ENCODE measurements at places on chromosomes 1 and 21.
A peak's percentile ranks its signal among the peaks of the same experiment; 100 is the strongest.

GRCh38 chr1:153598309-153599172, 14.4 kb downstream of the S100A16 start:
- DNase-seq: peak; percentile 37

- no peak for DNase-seq
Observed at GRCh38 chr1:174938281-174939007, 61.3 kb upstream of the CACYBP start.

DNA sequence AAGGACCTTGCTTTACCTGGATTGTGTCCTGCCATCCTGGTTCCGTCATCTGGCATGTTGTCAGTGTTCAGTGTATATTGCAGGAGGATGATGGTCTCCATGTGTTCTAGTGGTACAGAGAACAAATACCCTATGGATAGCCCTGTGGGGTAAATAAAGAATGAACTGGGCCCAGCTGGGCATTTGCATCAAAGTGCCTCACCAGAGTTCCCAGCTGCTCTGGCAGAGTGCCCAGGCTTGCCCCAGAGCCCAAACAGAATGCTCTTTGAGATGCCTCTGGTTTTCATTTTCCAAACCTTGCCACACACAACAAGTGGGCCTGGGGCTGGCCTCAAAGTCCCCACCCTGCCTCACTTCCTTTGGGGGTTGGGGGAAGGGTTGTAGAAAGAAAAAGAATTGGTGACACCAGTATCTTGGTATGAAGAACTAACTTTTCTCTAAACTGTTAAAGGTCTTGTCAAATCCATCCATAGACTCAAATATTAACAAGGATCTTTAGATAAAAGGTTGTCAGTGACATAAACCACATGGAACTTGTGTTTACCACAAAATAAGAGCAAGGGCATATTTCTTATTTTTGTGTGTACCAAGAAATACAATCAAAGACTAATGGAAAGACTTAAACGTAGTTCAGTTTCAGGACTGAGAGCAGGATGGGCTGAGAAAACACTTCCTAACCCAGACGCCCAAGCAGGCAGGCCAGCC, 82.2 kb downstream of the LMO4 start:
- no peak for DNase-seq

- DNase-seq: peak; percentile 63
Observed at GRCh38 chr1:212595787-212596714, 12.5 kb upstream of the ATF3 start.

- no peak for DNase-seq
Observed at GRCh38 chr1:156709757-156710489, 4.5 kb upstream of the CRABP2 start.

DNA sequence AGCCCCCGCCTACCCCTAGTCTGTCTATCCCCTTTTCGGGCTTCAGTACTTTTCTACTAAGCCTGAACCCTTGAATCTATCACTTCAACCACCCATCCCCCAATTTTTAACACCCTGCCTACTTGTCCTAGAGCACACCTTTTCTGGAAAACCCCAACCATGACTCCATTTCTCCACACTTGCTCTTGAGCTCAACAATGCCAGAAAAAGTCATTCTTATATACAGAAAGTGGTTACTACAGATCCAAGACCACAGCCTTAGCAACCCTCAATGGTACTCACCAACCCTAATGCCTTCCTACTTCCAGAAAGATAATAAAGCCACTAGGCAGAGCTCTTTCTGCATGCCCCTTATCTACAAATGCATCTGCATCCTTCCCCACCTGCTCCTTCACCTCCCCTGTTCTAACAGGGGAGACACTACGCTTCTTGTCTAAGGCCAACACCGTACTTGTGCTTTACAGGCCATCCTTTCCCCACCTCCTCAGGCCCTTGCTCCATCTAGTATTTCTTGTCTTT, 41.2 kb downstream of the DMAP1 start:
- no peak for DNase-seq

GRCh38 chr21:35026153-35026500, 23.0 kb downstream of the RUNX1 start:
- DNase-seq: no peak

- no peak for DNase-seq
Observed at GRCh38 chr1:68174738-68175113, 57.6 kb downstream of the WLS start.

- DNase-seq: peak; percentile 80
Observed at GRCh38 chr1:212457740-212458338, 25.1 kb downstream of the NENF start.

- DNase-seq: peak; percentile 74
Observed at GRCh38 chr1:156160743-156161171, 7.4 kb downstream of the SEMA4A start.

DNA sequence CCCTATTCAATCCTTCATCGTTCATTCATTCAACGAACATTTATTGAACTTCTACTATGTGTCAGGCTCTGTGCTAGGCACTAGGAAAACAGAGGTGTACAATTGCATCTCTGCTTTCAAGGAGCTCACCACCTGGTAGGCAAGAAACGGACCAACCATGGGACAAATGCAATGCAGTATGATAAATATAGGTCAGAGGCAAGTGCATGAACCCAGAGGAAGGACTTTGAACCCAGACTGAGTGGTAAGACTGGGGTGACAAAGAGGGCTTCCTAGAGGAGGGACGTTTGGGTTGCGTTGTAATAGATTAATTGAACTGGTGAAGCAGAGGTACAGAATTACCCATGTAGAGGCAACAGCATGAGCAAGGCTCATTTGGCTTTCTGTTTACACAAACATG, 16.4 kb downstream of the CD2 start:
- DNase-seq: no peak

DNA sequence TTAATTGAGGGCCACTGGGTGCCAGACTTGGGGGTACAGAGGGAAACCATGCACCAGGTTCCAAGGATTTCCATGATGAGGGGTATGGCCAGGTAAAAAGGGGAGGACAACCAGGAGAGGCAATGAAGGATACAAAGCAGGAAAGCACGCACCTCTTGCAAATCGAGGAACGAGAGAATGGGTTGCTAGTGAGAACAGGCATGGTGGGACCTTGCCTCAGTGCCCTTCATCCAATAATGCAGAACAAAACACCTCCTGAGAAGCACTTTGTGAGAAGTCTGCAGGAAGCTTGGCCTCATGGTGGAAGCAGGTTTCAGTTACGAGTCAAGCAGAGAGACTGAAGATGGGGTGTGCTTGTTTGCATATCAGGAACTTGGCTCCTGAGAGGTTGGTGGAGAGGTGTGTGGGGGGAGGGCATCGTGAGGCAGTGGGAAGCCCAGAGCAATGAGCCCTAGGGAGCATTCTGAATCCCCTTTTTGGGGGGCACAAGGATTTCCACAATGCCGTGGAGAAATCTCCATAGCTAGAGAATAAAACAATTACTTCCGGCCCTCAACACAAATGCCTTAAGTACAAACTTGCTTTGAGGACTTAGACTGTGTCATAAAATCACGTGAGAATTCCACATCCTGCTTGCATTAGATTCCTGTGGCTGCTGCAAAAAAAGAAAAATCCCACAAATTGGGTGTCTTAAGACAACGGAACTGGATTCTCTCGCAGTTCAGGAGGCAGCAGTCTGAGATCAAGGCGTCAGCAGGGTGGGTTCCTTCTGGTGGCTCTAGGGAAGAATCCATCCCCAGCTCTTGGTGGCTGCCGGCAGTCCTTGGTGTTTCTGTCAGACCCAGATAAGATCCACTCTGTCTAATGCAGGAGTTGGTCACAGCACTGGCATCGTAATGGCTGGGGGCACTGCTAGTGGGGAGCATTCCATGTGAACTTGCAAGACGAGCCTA, 54.9 kb upstream of the BACE2 start:
- DNase-seq: peak; percentile 21

- no peak for DNase-seq
Observed at GRCh38 chr1:206442101-206442500, 28.2 kb upstream of the IKBKE start.

DNA sequence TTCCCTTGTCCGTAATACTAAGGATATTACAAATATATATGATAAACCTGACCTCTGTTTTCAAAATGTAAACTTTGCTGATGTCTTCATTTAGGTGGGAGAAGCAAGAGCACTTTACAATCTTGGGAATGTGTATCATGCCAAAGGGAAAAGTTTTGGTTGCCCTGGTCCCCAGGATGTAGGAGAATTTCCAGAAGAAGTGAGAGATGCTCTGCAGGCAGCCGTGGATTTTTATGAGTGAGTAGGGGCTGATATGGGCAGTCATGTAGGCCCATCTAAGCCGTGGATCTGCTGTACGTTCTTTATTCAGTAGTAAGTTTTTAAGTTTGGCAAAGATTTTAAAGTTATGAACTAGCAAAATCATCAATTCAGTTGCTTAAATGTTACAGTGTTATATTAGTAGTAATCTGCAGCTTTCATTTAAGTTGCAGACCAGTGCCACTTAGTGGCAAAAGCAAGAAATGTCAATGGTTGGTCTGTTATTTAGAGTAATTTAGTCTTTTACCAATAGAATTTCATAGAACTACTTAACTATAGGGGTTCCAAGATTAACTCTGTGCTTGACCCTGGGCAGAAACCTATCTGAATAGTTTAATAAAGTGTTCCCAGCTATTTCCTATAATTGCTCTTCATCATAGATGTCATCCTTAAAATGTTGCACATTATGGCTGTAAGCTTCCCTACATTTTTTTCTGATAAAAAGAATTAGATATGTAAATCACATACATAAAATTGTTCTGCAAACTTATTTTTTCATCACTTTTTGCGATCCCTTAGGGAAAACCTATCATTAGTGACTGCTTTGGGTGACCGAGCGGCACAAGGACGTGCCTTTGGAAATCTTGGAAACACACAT, 21.3 kb downstream of the GPSM2 start:
- DNase-seq: peak; percentile 40

- DNase-seq: no peak
Observed at GRCh38 chr1:36628804-36629203, 146.1 kb upstream of the CSF3R start.

- no peak for DNase-seq
Observed at GRCh38 chr1:201647094-201647493, 108.2 kb downstream of the NAV1 start.
